ENCODE measurements at places on chromosomes 5 and 9.
A peak's percentile ranks its signal among the peaks of the same experiment; 100 is the strongest.

- no peak for ATAC-seq
Measured at GRCh38 chr5:23012842-23013241, 159.7 kb upstream of the CDH12 start.

DNA sequence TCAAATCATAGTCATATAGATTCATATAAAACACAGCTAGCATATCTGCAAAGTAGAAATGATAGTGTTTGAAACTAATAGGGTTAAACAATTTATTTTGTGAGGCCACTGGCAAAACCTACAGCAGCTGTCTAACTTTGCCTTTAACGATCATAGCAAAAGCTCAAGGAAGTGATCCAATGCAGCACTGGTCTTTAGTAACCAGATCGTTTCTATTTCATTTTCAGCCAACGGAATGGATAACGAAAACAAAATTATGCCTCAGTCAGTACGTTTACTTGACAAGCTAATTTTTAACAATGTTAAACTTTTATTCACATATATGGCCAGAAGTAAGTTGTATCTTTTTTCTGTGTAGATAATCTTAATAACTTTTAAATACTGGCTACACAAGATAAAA is 17.7 kb downstream of the MLLT3 start:
- peak; percentile 80 for ATAC-seq

- ATAC-seq, result no peak
Measured at GRCh38 chr5:17157916-17158529, 59.4 kb upstream of the BASP1 start.

DNA sequence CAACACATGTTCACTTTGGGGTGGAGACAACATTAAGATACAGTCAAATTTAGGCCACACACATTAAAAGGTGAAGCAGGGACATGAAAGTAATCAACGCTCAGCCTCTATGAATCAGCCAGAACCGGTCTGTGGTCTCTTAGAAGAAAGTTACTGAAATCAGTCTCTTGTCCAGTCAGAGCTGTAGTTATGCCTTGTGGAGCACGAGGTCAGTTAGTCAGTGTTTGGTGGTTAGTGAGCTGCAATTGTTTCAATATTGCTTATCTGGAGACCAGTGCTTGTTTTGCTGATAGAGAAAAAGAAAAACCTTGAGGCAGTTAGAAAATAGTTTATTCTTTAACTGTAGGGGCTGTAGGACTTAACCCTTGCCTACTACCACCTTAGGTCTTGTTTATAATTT is 157.8 kb upstream of the RASEF start:
- ATAC-seq, result peak; percentile 94

GRCh38 chr9:81377921-81378320 is 311.4 kb downstream of the TLE1 start:
- no peak for ATAC-seq

GRCh38 chr9:125513303-125513667 is 193.7 kb downstream of the MAPKAP1 start:
- no peak for ATAC-seq

DNA sequence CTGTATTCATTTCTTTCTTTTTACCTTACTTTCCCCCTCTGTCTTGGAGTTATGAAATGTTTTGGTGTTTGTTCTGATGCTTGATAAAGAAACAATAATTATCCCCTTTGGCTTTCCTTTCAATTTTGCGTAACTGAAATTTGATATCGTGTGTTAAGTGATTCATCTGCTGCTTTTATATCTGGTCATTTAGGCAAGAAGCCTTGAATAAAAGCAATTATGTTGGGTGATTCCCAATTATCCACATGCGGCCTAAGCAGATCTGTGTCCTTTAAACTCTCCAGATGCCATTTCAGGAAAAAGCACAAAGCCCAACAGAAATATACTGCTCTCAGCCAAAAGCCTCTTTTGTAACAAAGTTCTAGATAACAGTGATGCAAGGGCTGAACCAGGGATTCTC is 92.8 kb downstream of the TAF11L14 start:
- no peak for ATAC-seq

DNA sequence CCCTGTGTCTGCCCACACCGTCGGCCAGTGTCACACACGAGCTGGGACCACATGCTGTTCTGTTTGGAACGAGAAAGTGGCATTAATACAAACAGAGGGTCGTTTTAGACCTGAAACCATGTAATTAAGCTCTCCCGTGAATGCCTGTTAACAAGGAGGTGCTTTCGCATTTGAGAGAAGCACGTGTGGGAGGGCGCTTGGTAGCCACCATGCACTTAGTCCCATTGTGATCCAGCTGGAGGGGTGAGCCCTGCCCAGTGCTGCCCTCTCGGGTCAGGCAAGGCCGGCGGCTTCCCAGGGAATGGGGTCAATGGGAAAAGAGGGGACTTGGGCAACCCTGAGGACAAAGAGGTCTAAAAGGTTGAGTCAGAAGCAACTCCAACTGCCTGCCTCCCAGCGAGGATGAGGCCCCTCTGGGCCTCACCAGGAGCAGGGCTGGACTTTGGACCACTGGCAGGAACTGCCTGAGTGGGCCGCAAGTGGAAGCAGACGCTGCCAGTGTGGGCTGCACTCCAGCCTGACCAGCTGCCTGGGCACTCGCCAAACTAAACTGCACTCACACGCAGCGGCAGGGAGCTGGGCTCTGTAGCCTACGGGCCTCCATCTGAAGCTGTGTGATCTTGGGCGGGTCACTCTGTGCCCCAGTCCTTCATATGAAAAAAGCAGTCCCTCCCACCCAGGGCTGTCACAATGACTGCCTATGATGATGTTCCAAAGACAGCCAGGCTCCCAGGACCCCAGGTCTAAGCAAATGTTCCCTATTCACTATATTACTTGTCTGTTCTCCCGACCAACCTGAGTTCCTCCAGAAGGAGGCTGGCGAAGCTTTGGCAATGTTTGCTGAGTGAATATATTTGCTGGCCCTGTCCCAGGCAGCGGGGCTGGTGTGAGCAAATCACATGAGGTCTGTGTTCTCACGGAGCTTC is 195.7 kb downstream of the CDK5RAP2 start:
- ATAC-seq, result no peak

- ATAC-seq, result no peak
Measured at GRCh38 chr9:101270302-101270701, 114.5 kb downstream of the BAAT start.

GRCh38 chr5:33212900-33213299 is 227.9 kb upstream of the TARS1 start:
- no peak for ATAC-seq

DNA sequence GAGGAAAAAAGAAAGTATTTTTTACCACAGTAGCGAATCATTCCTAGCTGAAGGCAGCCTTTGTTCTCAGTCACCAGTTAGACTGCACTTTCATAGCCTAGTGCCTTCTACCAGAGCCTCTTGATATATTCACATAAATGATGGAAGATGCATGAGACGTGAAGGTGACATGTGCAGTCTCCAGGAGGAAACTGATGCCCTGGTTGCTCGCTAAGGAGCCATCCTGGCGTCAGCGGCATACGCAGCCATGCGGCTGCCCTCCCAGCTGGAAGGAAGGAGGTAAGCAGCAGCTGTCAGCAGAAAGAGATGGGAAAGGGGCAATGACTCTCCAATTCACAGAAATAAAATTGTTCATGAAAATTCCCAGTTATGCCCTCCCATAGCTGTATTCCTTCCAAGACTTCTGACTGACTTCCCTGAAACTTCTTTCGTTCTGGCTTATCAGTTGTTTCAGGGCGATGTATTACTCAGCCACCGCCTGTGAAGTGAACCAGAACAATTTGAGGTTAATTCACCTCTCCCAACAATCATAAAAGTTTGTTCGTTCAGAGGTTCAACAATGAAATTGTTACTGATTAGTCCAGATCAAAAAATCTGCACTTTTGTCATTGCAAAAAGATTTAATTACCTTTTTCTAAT is 331.2 kb downstream of the NR2F1-AS1 start:
- no peak for ATAC-seq

DNA sequence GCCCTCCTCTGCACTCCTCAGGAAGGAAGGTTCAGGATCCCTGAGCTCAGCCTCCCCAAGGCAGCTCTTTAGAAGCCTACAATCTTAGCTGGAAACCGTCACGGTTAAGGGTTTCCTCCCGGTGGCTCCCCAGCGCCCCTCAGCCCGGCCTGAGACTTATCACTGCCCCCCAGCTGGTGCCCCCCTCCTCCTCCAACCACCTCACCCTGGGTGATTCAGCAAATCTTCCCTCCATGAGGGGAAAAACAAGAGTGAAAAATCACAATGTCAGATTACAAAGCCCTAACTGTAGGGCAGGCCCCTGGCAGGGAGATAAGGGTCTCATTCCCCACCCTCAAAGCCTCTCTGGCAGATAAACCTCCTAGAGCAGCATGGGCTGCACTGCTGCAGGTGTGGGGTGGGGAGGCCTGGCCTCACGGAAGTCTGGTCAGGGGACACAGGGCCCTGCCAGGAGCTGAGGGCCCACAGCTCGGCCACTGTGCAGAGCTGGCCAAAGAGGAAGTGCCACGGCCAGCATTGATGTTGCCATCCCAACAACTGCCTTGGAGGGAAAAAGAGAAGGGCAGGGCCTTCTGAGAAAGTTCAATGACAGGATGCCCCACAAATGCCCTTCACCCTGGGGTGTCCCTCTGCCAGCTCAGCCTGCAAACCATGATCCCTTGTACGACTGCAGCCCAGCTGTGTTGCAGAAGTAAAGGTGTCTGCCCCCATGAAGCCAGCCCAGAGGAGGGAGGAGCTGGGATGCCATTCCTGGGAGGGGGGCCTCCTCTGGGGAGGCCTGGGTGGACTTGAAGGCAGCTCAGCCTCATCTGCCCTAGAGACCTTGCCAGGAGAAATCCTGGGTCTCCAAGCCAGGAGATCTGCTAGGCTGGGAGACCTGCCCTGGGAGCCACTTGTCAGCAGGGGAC is 25.9 kb downstream of the GFI1B start:
- ATAC-seq, result no peak
